ENCODE measurements at places on chromosomes 13 and 19.

DNA sequence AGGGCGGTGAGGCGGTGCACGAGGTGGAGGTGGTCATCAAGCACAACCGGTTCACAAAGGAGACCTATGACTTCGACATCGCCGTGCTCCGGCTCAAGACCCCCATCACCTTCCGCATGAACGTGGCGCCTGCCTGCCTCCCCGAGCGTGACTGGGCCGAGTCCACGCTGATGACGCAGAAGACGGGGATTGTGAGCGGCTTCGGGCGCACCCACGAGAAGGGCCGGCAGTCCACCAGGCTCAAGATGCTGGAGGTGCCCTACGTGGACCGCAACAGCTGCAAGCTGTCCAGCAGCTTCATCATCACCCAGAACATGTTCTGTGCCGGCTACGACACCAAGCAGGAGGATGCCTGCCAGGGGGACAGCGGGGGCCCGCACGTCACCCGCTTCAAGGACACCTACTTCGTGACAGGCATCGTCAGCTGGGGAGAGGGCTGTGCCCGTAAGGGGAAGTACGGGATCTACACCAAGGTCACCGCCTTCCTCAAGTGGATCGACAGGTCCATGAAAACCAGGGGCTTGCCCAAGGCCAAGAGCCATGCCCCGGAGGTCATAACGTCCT is 9.4 kb upstream of the PROZ start:
- no peak for DNase-seq

- DNase-seq, result no peak
Observed at GRCh38 chr19:55149078-55150003, at the start of gene TNNT1. Gene TNNT1, minus strand, starts transcription at chr19:55149206. Its CDS starts 2,049 bp downstream, at chr19:55147157.

DNA sequence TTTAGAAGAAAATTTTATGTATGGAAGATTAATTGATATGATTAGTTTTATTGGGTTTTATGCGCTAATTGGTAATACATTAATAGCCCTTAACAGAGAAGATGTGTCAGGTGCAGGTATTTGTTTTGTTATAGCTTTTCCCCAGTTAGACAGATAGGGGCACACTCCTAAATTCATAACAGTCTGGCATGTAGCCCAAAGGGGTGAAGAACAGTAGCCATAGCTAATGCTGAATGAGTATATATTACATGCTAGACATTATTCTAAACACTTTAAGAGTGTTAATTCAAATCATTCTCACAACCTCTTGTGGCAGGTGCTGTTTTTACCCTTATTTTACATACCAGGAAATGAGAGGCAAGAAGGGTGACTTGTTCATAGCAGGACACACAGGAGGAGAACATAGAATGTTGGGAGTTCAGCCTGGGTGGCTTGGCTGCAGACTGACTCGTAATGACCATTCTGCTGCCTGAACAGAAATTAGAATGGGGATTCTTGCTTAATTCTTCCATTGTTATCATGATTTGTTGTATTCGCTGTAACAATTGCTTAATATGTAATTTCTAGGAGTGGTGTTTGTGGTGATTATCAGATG is 20.1 kb downstream of the PCCA start:
- DNase-seq, result no peak

DNA sequence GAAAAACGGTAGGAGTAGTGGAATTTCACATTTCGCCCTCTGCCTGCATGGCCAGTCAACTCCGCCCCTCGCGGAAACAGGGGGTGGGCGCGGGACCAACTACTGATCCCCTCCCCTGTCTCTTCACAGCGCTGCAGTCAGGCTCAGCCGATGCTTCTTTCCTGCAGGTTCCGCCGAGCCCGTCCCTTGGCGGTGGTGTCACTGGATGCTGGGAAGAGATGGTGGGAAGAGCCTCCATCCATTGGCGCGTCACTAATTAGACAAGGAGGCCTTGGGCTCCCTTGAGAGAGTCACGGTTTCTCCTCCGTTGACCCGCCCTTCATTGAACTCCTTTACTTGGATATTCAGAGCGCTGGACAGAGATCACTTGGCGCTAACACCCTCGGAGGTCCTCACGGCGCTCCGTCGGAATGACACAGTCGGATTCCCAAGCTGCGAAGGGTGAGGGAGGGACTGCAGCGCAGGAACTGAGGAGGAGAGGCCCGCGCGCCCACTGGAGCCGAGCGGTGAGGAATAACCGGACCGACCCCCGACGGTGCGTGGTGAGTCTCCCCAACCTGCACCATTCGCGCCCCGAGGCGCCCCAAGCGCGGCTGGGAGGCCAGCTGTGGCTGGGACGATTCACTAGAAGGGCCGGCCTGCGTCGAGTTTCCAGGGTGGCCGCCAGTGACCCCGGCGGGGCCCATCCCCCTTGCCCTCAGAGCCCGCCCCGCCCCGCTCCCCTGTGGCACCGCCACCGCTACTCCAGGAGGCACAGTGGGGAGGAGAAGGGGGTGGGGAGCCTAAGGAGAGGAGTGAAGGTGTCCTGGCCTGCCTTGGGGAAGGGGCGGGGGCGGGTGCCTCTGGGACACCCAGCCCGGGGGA is 11.2 kb upstream of the CEACAM21 start:
- DNase-seq, result no peak

DNA sequence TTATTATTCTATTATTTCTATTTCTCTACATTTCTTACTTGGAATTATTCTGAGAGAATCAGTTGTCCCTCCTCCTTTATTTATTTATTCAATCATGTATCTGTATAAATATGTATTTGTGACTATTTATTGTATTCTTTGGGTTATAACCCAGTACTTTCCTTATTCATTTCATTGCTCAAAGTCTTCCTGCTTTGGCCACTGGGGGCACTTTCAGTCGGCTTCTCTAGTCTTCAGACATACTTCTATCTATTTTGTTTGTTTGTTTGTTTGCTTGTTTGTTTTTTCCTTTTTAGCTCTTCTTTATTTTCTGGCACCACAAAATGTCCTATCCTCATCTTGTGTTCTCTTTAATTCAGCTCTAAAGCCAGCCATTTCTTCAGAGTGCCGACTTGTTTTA is 260.4 kb downstream of the NALCN start:
- no peak for DNase-seq

DNA sequence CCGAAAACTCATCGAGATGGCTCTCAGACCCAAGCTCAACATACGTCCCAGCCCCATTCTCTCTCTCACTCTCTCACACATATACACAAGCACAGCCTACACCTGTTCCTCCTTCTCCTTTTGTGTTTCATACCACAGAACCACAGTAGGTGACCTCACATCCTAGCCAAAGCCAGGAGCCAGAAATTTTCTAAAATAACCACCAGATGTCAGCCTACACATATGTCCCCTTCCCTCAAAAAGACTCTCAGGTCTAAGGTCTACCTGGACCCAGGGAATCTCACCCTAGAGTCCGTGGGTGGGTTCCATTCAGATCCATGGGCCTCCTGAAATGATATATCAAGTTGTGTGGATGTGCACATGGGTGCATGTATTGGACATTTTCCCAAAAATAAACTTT is 104.2 kb upstream of the IPO5 start:
- no peak for DNase-seq

DNA sequence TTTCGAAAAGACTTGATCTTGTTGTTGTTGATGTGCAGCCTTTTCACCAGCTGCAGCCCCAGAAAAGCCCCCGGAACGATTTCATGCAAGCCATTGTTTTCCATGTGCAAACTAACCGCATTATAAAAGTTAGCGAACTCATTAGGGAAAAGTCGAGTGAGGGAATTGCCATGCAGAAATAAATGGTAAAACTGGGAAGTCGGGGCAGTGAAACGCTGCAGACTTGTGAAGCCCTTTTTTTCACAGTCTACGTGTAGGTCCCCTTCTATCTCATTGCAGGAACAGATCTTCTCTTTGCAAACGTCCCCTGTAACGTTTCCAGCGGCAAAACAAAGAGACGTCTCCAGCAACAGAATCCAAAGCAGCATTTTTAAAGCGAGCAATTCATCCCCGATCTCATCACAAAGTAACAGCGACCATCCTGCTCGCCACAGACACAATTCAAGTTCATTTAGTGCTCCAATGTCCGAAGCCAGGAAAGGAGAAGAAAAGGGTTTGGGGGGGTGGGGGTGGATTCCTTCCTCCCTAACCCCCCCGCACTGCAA is 1.1 kb downstream of the SLITRK1 start:
- no peak for DNase-seq

DNA sequence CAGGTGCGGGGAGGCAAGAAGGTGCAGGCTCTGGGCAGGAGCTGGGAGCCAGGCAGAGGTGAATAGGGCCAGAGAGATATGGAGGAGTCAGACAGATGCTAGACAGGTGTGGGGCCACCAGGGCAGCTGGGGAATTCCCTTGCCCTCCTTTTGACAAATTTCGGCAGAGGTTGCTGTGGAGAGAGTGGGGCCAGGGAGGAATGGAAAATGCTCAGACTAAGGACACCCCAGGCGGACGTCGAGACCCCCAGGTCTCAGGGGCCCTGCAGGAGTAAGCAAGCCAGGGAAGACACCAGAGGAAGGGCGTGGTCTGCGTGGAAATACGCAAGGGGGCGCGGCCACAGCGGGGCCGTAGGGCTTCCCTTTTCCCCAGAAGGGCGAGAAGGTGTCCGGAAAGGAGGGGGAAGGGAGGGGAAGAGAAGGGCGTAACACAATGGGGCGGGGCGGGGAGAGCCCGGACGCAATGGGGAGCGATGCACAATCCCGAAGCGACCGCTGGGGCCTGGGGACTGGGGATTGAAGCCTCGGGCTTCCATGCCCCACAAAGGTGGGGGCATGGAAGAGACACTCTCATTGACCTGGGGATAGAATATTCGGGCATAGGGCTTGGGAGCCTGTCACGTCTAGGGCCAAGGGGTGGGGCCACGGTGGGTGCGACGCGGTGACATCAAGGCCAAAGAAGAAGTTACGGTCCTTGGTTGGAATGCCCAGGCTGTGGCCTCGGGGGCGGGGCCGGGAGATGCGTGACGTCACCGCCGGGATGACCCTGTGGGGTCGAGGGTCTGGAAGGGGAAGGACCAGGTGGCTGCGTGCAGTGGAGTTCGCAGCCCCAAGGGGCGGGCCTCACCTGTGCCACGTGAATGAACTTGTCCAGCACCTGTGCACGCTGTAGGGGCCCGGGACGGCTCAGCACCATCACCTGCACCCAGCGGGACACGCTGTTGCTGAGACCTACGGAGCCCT is 8.2 kb downstream of the RASGRP4 start:
- DNase-seq, result no peak

GRCh38 chr19:13782537-13782936 is 8.3 kb downstream of the C19orf53 start:
- no peak for DNase-seq

DNA sequence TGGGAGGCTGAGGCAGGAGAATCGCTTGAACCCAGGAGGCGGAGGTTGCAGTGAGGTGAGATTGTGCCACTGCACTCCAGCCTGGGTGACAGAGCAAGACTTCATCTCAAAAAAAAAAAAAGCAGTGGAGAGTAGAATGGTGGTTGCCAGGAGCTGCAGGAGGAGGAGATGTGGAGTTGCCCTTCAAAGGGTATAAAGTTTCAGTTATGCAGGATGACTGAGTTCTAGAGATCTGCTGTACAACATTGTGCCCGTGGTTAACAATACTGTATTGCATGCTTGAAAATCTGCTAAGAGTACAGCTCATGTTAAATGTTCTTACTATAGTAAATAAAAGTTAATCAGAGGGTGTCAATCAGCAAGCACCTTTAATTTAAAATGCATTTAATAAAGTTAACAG is 28.4 kb upstream of the LATS2 start:
- no peak for DNase-seq

- DNase-seq, result no peak
Observed at GRCh38 chr19:47421844-47422395, 2.6 kb upstream of the MEIS3 start.

GRCh38 chr19:48613024-48613851 is 1.6 kb downstream of the FAM83E start:
- DNase-seq, result no peak

GRCh38 chr13:49241296-49241695 is 6.4 kb upstream of the CDADC1 start:
- no peak for DNase-seq

DNA sequence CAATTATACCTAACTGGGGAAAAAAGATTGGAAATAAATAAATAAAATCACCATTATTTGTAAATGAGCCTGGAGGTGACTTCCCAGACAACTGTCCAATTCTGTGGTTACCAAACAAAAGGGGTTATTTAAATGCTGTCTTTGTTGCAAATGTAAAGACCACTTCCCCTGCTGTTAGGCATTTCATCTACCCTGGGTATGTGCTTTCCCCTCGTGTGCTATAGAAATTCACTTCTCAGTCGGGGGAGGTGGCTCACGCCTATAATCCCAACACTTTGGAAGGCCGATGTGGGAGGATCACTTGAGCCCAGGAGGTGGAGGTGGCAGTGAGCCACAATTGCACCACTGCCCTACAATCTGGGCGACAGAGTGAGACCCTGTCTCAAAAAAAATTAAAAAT is 101.9 kb upstream of the AKAP11 start:
- no peak for DNase-seq

GRCh38 chr19:4774136-4774535 is 17.4 kb upstream of the FEM1A start:
- no peak for DNase-seq

All from MG63 (cell line).